ENCODE measurements at places on chromosomes 1 and 21.

GRCh38 chr1:206739411-206740076 lies 31.0 kb upstream of the IL19 start:
- DNase-seq = no peak

DNA sequence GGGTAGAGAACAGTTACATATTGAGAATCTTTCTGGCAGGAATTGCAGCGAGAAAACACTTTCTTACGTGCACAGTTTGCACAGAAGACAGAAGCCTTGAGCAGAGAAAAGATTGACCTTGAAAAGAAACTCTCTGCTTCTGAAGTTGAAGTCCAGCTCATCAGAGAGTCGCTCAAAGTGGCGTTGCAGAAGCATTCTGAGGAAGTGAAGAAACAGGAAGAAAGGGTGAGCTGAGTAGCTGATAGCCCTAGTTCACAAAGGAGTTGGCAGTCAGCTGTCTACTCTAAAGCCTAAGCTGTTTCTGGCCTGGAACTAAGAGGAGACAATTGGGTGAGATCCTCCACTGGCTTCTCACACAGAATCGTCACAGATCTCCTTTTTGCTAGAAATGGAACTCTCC lies 20.3 kb upstream of the SH3BGRL3 start:
- DNase-seq = no peak

DNA sequence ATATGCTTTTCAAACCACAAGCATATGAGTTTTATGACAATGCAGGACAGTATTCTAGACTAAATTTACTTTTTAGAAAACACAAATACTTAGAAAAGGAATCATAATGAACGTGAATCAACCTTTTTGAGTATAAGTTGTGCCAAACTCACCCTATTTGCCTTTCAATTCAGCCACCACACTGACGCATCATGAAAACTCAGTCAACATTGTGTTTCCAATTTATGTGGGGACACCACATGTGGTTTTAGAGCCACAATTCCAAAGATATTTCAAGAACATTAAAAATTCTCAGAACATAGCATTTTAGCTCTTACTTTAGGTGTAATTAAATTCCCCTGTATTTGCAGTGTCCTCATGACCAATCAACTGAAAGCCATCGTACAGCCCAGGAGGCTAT lies 118.8 kb downstream of the PTBP2 start:
- no peak for DNase-seq

DNA sequence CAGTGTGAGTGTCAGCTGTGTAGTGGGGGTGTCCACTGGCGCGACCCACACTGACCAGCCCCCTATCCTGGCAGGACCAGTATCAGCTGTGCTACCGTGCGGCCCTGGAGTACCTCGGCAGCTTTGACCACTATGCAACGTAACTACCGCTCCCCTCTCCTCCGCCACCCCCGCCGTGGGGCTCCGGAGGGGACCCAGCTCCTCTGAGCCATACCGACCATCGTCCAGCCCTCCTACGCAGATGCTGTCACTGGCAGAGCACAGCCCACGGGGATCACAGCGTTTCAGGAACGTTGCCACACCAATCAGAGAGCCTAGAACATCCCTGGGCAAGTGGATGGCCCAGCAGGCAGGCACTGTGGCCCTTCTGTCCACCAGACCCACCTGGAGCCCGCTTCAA lies 28.1 kb upstream of the KDM4A start:
- DNase-seq = no peak

DNA sequence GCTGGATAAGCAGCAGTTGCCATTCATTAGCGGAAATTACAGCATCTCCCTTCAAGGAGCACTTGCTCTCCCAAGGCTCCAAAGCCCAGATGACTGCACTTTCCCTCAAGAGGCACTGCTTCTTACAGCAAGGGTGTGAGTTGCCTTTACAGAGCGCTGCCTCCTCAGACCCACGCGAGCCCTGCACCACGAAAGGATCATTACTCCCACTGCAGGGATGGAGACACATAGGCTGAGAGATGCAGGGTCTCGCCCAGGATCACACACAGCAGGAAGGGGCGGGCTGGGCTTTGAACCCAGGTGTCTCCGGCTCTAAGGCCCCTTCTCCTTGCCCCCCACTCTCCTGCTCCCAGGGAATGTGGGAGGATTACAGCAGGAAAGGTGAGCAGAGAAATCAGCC lies 405.5 kb downstream of the MATN1 start:
- peak; percentile 25 for DNase-seq

DNA sequence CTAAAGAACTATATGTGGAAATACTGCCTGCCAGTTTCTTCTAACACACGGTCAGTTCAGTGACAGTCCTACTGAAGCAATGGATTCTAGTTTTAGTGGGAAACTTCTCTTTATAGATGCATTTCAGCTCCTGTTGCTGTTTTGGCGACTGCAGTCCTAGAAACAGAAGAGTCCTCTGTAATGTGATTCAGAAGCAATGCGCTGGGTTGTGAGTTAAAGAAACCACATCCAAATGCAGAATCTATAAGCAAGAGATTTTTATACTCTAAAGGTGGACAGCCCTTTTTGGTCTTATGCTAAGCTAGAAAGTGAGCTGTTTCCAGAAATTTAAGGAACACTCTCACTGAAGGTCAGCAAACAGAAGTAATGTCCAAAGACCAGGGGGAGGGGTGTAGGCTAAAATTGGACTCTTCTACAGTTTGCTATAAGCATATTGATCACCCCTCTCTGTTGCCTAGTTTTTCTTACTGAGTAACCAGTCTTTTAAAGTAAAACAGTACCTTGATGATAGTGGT lies 30.8 kb downstream of the DUSP10 start:
- DNase-seq = no peak

- peak; percentile 52 for DNase-seq
Observed at GRCh38 chr1:54475357-54475881, 69.2 kb upstream of the SSBP3 start.

DNA sequence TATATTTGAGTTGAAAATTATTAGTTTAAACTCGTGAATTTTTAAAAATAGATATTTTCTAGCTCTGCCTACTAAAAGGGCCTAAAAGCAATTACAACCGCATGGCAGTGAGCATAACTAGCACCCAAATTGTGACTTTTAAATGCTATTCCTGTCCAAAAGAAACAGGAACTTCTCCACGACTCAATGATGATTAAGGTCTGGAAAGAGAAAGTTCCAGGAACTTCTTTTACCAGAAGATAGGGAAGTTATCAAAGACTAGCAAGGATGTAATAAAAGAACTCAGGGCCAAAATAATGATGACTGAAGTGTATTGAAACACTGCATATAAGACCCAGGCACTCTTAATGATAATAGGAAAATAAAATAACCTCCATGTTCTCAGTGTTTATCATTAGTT lies 313.0 kb downstream of the PLPP3 start:
- DNase-seq = no peak

- no peak for DNase-seq
Observed at GRCh38 chr1:88552226-88552625, 131.8 kb upstream of the PKN2 start.

DNA sequence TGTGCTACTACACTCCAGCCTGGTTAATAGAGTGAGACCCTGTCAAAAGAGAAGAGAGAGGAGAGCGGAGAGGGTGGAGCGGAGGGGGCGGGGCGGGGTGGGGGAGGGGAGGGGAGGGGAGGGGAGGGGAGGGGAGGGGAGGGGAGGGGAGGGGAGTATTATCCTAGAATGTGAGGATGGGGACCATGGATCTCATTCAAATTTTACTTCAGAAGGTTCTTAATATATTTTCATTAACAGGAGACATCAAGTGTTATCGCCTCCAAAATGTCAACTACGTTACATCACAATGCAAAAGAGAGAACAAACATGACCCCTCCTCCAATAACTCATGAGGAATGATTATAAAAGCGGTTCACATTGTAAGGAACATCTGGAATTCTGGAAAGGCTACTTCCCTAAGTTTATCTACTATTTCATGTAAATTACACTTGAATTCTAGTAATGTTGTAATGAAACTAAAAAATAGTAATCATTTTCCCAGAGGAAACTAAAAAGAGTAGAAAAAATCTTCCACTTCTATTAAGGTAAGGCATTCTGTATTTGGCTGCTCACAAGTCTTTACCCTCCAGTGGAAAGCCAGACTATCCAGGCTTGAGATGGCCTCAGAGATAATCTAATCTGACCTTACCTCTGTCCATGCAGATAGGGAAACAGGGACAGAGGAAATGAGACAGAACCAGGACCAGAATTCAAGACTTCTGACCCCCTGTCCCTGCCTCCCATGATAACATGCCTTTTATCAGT lies 18.8 kb upstream of the GUCA2A start:
- no peak for DNase-seq

- no peak for DNase-seq
Observed at GRCh38 chr1:111743679-111744101, 4.5 kb upstream of the INKA2 start.

- peak; percentile 36 for DNase-seq
Observed at GRCh38 chr1:240005997-240006650, 85.6 kb upstream of the FMN2 start.

- DNase-seq = no peak
Observed at GRCh38 chr1:41599912-41600311, 115.4 kb upstream of the EDN2 start.

DNA sequence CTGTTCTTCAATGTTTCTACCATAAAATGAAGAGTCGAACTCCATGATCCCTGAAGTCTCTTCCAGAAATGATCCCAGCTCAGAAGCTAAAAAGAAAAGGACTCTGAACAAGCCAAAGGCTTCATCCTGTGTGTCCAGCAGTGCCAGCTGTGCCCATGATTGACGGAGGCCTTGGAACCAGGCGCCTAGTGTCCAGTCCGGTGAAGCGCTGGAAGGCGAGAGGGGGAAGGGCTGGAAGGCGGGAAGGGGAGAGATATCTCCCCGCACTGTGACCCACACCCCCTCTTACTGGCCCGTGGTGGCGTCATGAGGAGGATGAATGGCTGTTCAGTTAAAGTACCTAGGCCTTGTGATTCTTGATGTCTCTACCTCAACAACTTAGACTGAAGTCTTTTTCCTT lies 10.4 kb upstream of the PLEKHA6 start:
- DNase-seq = no peak

DNA sequence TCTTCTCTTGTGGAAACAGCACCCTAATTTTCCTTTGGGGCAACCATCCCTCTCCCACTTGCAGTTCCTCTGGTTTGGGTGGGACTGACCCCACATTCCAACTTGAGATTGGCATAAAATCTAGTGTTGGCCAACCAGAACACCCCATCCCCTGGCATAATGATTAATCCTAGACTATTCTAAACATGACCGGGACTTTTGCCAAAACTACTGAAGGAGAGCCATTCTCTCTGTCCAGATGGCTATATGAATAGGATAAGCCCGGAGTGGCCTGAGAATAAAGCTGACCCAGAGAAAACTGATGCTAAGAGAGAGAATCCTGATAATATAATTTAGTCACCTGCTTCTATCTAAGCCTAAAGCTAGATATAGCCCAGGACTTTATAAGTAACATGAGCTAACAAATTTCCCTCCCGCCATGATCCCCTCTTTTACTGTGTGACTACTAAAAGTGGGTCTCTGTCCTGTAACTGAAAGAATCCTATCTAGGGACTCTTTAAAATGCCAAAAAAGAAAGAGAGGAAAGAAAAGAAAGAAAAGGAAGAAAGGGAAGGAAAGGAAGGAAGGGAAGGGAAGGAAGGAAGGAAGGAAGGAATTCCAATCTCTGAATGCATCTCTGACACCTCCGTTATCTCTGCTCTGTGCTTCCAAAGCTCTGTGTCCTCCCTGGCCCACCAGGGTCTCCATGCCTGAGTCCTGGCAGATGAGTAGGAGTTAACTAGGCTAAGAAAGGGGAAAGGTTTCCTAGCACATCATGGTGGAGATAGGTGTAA lies 28.0 kb upstream of the NRDC start:
- peak; percentile 26 for DNase-seq

DNA sequence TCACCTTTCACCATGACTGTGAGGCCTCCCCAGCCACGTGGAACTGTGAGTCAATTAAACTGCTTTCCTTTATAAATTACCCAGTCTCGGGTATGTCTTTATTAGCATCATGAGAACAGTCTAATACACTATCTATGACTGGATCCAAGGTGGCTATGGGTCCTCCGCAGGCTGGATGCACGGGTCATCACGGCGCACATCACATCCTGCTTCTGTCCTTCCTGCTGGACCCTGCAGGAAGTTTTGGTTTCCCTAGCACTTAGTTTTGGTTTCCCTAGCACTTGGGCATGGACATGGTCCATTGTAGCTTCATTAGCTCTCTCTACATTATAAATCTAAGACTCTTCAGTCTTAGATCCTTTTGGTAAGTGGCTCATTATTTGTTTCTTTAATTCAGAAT lies 14.2 kb upstream of the PHC2 start:
- no peak for DNase-seq

DNA sequence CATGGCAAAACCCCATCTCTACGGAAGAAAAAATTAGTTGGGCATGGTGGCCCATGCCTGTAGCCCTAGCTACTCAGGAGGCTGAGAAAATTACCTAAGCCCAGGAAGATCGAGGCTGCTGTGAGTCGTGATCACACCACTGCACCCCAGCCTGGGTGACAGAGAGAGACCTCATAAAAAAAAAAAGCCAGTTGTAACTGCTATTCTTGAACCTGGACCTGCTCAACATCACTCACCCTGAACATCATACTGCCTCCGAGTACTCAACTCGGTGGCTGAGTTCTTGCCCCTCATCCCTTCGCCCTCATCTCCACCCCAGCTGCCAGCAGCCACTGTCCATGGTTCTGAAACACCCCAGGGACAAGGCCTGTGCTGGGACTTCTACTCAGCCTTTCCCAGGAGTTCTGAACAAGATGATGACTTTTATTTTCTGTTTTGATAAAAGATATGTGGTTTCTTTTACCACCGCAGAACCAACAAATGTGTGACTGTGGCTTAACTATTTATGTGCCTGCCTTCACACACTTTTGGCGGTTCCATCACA lies 5.4 kb upstream of the DISP3 start:
- DNase-seq = no peak

DNA sequence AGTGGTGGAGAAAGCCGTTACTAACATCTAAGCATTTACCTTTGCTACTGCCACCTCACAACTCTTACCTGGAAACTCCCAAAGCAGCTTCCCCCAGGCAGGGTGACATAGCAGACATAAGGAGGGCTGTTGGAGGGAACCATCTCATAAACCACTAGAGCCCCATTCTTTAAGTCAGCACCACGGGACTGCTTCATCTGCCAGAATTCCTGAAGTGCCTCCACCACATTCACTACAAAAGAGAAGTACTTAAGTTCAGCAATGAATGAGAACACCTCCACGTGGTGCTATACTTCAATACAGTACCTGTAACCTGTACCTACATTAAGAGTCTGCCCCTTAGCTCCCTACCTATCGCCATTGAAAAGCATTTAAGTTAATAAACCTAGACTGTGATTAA lies 10.3 kb downstream of the LIX1L start:
- no peak for DNase-seq

GRCh38 chr1:203378556-203379245 lies 27.8 kb upstream of the FMOD start:
- DNase-seq = no peak

All from NCI-H524 (cell line).